ENCODE measurements at places on chromosomes 4 and X. TPM values are rescaled to one million over a fixed set of nuclear protein-coding genes. Genes with fewer than 3 reads are reported as not detected.

DNA sequence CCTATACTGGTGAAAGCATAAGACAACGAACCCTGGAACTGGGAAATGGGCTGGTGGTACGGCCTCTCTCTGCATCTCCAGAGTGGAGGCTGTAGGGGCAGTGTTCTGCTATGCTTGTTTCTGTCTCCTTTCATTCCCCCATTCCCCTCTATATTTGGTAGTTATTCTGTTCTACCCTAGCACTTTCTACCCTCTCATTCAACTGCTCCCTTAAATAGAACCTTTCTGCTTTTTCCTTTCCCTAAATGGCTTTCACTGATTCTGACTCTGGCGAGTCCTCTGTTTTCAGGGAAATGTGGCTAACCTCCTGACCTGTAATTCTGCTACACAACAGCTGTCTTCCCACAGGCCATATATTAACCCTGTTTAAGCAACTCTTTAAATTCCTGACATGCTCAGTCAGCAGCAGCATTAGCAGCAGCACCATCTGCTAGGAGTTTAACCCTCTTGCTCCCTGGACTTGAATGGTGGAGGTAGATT, 94.2 kb downstream of the CXCL13 start:
- H3K4me1 ChIP-seq: peaks cover 50% of the 10 kb centered on the region
- peaks cover 4% of the 10 kb centered on the region for H3K27me3 ChIP-seq
- DNase-seq: peak; percentile 75
- H3K36me3 ChIP-seq: no peaks in the 10 kb centered on the region

The PPP1R2C gene
- not detected for total RNA-seq

The IQCM gene
- not detected for total RNA-seq

DNA sequence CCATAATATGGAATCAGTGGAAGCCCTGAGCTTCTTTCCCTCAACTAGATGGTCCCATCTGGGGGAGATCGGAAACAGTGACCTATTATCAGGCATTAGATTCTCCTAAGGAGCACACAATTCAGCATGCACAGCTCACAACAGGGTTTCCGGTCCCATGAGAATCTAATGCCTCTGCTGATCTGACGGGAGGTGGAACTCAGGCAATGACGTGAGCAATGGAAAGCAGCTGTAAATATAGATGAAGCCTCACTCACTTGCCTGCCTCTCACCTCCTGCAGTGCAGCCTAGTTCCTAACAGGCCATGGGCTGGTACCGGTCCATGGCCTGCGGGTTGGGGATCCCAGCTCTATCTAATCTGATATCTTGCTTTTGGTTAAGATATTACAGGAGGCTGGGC, 88.9 kb downstream of the COX7B2 start:
- H3K4me3 ChIP-seq: no peak overlapping the region
- H3K4me1 ChIP-seq: no peaks in the 10 kb centered on the region
- DNase-seq: no peak
- H3K36me3 ChIP-seq: no peaks in the 10 kb centered on the region
- no peak overlapping the region for H3K27ac ChIP-seq

The NKX3-2 gene
- 0.08 TPM for total RNA-seq

DNA sequence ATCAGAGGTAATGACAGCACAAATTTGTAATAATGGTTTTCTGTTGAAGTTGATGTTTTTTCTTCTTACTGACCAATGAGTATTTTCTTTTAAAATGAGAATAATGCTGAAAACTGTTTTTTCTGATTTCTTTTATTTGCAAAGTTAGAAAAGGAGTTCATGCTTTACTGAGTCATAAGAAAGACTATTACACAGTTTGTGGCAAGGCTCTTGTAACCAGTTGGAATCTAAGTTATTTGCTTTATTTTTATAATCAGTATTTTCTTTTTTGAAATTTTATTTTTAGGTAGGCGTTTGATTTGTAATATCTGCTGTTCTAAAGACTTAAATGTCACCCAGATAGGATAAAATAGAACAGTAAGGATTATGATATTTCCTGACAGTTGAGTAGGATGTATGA, 25.5 kb downstream of the ANAPC4 start:
- H3K27ac ChIP-seq: no peak overlapping the region
- peaks cover 19% of the 10 kb centered on the region for H3K36me3 ChIP-seq
- H3K27me3 ChIP-seq: no peaks in the 10 kb centered on the region
- no peak for DNase-seq

DNA sequence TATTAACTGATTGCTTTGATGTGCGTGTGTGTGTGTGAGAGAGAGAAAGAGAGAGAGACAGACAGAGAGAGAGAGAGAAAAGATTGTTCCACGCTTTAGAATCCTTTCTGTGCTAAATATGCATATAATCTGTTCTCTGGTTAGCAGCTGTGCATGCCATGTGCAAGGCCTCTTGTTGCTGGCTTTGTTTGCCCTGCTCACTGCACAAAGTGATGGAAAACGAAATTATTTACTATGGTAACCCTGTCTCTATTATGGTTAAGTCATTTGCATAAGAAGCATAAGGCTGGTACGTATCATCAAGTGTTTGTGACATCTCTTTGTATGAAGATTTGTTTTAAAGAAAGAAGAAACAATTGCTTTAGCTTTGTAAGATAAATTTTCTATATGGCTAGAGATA, 190.2 kb upstream of the POF1B start:
- no peak overlapping the region for H3K27ac ChIP-seq
- H3K36me3 ChIP-seq: no peaks in the 10 kb centered on the region
- H3K4me3 ChIP-seq: no peak overlapping the region
- H3K4me1 ChIP-seq: no peaks in the 10 kb centered on the region
- no peaks in the 10 kb centered on the region for H3K27me3 ChIP-seq

DNA sequence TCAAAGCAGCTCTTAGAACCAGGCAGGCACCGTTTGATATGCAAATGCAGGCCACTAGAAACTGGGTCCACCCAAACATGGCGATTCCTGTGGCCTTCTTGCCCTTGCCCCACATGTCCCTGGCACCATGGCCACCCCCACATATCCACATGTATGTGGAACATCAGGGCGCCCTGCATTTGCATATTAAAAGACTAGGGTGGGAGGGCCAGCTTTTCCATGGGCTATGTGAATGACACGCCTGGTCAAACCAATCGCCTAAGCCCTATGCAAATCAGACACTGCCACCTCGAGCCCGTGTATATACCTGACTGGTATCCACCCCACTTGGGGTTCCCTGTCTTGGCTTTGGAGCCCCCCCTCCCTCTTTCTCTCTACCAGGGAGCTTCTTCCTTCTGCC, 107.0 kb downstream of the ABLIM2 start:
- H3K4me3 ChIP-seq: no peak overlapping the region
- no peak for DNase-seq
- no peaks in the 10 kb centered on the region for H3K4me1 ChIP-seq
- peaks cover 12% of the 10 kb centered on the region for H3K36me3 ChIP-seq
- no peak overlapping the region for H3K27ac ChIP-seq

The ZFP42 gene
- total RNA-seq: not detected

DNA sequence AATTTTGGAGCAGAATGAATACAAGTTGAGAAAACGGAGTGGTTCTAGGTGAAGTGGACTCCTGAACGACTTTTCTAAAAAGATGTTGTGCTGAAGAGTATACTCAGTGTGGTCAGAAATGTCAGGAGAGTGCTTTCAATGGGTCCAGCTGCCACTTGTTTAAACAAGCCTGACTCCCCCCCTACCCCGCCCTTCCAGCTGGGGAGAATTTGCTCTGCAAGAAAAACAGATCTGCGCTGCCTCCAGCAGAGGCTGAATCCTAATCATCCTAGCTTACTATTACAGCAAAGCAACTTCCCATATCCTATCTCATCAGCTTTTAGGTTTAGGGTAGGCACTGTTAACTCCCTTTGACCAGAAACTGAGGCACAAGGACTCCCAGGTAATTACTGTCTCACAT, 1.9 kb downstream of the MAP3K15 start:
- no peak for DNase-seq
- H3K27me3 ChIP-seq: peaks cover 14% of the 10 kb centered on the region
- no peak overlapping the region for H3K27ac ChIP-seq
- no peaks in the 10 kb centered on the region for H3K36me3 ChIP-seq

DNA sequence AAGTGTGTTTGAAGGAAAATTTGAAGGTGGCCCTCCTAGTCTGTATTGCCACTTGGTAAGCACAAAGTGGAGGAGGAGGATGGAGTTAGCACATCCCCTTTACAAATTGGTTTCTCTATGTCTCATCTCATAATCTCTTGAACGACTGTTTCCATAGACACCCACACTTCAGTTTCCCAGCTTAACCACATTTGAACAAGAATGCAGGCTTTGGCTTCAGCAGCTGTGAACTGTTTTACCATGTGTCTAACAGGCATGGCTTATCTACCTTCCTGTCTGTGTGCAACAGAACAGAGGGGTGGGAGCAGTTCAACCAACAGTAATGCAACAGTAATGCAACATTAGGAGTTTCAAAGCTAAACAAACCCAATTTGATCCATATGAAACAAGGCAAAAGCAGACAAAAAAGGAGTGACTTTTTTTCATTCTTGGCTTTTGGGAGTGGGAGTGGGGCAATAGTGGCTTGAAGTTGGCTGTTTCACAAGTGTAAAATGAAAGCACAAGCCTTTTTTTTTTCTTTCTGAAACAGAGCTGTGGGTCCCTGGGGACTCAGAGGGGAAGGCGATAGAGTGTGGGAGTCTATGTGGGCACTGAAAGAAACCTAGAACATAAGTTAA, 108.0 kb downstream of the ITM2A start:
- no peak overlapping the region for H3K27ac ChIP-seq
- H3K36me3 ChIP-seq: no peaks in the 10 kb centered on the region
- no peak for DNase-seq

The ANTXR2 gene
- total RNA-seq: 144 TPM

DNA sequence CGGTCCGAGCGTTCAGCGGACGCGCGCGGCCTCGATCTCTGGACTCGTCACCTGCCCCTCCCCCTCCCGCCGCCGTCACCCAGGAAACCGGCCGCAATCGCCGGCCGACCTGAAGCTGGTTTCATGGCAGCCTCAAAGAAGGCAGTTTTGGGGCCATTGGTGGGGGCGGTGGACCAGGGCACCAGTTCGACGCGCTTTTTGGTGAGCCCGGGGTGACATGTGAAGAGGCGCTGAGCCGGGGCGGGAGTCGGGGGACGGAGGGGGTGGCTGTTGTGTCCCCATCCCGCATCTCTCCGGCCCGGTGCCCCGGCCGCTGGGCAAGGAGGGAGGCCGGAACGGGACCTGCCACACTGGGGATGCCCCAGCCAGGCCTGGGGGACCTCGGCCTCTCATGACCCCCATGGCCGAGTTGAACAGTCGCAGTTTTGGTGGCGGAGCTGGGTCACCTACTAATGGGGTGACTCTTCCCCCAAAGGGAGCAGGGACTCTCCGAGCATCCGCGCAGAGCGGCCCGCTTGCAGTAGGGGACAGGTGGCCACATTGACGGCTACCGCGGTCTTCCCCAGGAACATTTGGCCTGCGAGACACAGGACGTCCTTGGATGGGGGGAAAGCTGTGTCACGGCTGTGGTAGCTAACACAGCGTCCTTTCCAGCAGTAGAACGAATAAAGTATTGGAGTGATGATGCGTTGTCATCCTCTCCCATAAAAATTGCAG, at the start of gene GK:
Gene GK, plus strand, starts transcription at position 9 of the 717 bp plus-strand sequence. Its CDS starts 115 bp downstream, at position 124.
- peak; percentile 0 for DNase-seq
- H3K4me1 ChIP-seq: peaks cover 37% of the 10 kb centered on the region
- H3K27ac ChIP-seq: peak within 1 kb of the TSS; percentile 86
- no peaks in the 10 kb centered on the region for H3K27me3 ChIP-seq
- H3K4me3 ChIP-seq: peak within 1 kb of the TSS; percentile 90

The MID2 gene
- total RNA-seq: 11.4 TPM

DNA sequence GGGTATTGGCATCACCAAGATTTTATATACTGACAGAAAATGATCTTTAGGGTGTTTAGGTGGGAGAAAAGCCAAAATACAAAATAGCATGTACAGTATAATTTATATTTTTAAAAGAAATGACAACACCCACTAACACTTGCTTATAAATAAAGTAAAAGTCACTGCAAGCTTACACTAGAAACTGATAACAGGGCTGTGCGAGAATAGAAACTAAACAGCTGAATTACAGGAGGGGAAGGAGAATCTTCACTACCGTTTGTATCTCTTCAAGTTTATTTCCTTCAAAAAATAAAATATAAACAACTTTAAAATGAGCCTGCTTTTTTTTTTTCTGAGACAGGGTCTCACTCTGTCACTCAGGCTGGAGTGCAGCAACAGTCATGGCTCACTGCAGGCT, 22.8 kb downstream of the GRSF1 start:
- H3K27me3 ChIP-seq: peaks cover 2% of the 10 kb centered on the region
- peaks cover 12% of the 10 kb centered on the region for H3K4me1 ChIP-seq
- DNase-seq: no peak
- H3K27ac ChIP-seq: no peak overlapping the region
- peaks cover 14% of the 10 kb centered on the region for H3K36me3 ChIP-seq

The NUDT9 gene
- total RNA-seq: 22.3 TPM

The PGAM4 gene
- not detected for total RNA-seq

The SRPX gene
- 12.8 TPM for total RNA-seq

The BRS3 gene
- not detected for total RNA-seq

GRCh38 chrX:36908801-36909675, 99.1 kb upstream of the FAM47C start:
- no peaks in the 10 kb centered on the region for H3K4me1 ChIP-seq
- peak; percentile 10 for DNase-seq
- H3K4me3 ChIP-seq: no peak overlapping the region
- H3K27ac ChIP-seq: no peak overlapping the region
- H3K27me3 ChIP-seq: no peaks in the 10 kb centered on the region

DNA sequence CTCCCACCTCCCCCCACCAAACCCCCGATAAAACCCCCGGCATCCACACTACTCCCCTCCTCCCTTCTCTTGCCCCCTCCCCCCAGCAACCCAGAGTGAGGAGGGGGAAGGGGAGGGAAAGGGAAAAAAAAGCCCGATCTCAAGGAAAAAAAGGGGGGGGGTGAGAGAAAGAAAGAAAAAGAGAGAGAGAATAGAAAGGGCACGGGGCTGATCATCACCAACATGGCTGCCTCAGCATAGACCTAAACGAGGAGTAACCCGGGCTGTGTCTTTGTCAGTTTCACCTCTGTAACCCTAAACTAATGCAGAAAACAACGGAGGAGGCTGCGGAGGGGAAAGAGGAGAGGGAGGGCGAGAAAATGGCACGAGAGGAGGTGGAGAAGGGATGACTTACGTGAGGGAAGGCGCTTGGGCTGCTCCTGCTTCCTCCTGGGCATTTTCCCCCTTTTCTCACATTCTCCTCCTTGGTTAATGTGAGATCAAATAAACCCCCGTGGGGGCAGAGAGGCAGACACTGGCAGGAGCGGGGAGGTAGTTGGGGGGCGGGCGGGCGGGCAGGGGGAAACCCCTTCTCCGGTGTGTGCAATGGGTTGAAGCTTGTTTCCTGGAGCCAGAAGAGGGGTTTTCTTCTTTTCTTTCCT, 532 bp downstream of the ZNF827 start:
- H3K4me3 ChIP-seq: peak overlapping the region; percentile 88
- peaks cover 59% of the 10 kb centered on the region for H3K4me1 ChIP-seq
- peak overlapping the region; percentile 96 for H3K27ac ChIP-seq
- H3K27me3 ChIP-seq: no peaks in the 10 kb centered on the region
- H3K36me3 ChIP-seq: no peaks in the 10 kb centered on the region

DNA sequence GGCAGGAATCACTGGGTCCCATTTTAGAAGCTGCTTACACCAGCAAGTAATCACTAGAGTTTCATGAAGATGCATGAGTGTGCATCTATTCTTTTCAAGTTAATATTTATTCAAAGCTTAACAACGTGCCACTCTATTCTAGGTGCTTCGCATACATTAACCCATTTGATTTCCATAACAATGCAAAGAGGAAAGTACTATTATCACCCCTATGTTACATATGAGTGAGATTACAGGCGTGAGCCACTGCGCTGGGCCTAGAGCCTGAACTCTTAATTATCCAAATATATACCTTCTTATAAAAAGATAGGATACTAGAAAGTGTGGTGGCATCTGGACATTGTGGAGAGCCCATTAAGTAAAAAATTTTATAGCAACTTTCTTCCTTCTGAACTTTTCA, 65.4 kb downstream of the CXCL13 start:
- H3K36me3 ChIP-seq: no peaks in the 10 kb centered on the region
- no peak overlapping the region for H3K4me3 ChIP-seq
- no peak for DNase-seq
- H3K27ac ChIP-seq: no peak overlapping the region
- H3K4me1 ChIP-seq: no peaks in the 10 kb centered on the region

Measured in HFFc6 (cell line).